ENCODE measurements at places on chromosomes 6 and 20. TPM values are rescaled to one million over a fixed set of nuclear protein-coding genes. Genes with fewer than 3 reads are reported as not detected.

Gene DEFB115
- total RNA-seq, result not detected

Gene CDK19
- 5.2 TPM for total RNA-seq

Gene TFAP2C
- 38.4 TPM for total RNA-seq

Gene AIF1
- total RNA-seq, result 0.48 TPM

Gene SLC35D3
- total RNA-seq, result 0.42 TPM
